ENCODE measurements at places on chromosomes 7 and 10.

DNA sequence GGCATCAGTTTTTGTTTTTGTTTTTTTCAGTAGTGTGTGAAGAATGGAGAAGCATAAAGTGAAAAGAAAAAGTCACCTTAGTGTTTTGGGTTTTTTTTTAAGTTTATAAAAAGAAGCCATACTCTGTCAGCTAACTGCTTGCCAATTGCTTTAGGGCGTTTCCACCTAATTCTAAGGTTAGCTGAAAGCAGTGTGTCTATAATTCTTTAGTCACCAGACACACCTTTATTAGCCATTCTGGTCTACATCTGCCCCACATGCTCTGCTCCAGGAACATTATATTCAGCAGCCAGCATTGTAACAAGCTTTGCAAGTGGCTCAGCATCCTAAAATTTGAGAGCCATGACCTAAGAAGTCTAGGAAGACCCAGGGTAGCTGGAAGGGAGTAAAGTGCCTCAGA lies 14.1 kb upstream of the SLC16A12 start:
- no peak for DNase-seq

DNA sequence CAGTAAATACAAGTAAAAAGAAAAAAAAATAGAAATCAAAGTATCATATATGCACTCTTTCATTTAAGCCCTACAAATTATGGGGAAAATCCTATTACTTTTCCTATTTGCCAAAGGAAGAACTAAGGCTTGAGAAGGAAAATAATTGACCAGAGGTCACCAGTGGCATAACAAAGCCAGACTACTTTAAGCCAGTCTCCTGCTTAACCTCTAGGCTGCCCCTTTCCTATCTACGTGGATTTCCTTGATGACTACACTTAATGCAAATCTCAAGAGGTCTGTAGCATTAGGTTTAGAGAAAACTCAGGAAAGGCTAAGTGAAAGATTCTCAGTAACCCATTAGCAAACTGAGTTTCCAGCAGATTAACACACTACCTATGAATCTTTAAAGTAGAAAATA lies 49.8 kb downstream of the TPK1 start:
- no peak for DNase-seq

GRCh38 chr7:4015996-4016395 lies 666.1 kb upstream of the FOXK1 start:
- DNase-seq: no peak

- DNase-seq: no peak
Measured at GRCh38 chr7:55304018-55304762, 60.9 kb upstream of the LANCL2 start.

- DNase-seq: no peak
Measured at GRCh38 chr7:153835103-153835502, 217.1 kb upstream of the DPP6 start.

DNA sequence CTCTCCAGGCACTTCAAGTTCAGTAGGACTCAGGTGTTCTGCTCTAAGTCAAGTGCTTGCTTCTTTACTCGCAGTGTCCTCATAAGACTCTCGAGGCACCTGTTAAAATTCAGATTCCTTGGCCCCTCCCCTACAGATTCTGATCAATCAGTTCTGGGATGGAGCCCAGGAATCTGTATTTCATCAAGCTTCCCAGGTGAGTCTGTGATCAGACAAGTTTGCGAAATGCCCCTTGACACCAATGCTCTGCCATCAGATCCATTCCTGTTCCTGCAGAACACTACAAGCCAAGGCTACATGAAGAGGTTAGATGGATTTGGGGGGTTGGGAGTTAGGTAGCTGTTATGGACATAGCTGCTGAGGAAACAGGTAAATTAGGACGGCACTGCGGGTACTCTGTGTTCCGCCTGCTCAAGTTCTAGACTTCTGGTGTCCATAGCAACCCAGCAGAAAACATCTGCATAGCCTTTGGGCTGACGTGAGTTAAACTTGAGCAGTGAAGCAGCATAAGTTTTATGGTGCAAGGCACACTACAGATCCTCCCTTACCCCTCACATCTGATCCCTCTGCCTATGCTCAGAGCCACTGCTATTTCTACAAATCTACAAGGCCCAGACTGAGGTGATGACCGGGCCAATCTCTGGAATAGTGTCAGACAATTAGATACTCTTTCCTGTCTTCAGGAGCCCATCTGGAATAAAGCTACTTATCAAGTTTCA lies 6.8 kb upstream of the NCOA4 start:
- DNase-seq: no peak

DNA sequence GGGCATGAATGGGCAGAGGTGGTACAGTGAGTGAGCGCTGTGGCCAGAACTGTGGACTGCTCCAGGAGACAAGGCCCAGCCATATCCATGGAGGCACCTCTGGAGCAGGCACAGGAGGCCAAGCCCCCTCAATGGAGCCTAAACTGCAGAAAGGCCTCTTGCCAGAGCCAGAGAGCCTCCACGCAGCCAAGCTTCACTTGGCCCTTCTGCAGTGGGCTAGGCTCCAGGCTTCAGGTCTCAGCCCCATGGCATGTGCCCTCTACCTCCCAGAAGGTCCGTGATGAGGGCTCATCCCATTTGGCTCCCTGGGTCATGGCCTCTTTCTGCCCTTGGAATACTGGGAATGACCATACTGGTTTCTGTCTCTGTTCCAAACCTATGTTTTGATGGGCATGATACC lies 8.9 kb downstream of the PDE1C start:
- no peak for DNase-seq

DNA sequence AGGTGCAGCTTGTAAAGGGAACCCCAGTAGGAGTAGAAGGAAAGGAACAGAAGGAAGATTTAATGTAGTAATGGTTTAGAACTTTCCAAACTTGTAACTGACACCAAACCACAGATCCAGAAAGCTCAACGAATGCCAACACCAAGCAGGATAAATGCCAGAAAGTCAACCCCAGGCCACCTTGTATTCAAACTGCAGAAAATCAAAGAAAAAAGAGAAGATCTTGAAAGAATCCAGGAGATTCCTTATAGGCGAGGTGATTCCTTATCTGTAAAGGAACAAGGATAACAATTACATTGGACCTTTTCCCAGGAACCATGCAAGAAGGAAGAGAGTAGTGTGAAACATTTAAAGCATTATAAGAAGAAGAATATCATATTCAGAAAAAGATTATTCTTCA lies 93.6 kb downstream of the NKX6-2 start:
- no peak for DNase-seq

DNA sequence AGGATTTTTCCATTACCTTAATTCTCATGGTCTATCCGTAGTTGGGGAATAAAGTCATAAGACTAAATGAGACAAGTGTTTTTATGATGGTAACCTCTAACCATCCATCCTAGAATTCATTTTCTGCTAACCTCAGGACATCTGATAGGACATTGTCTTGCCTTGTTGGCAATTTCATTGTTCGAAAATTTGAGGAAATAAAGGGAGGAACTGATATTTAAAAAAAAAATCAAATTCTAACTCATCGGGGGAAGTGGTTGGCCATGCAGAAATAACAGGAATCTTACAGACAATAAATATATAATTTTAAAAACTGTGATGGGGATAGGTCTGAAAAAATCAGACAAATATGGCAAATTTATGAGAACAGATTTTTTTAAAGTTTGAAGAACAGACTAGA lies 21.7 kb upstream of the RHOBTB1 start:
- DNase-seq: no peak

DNA sequence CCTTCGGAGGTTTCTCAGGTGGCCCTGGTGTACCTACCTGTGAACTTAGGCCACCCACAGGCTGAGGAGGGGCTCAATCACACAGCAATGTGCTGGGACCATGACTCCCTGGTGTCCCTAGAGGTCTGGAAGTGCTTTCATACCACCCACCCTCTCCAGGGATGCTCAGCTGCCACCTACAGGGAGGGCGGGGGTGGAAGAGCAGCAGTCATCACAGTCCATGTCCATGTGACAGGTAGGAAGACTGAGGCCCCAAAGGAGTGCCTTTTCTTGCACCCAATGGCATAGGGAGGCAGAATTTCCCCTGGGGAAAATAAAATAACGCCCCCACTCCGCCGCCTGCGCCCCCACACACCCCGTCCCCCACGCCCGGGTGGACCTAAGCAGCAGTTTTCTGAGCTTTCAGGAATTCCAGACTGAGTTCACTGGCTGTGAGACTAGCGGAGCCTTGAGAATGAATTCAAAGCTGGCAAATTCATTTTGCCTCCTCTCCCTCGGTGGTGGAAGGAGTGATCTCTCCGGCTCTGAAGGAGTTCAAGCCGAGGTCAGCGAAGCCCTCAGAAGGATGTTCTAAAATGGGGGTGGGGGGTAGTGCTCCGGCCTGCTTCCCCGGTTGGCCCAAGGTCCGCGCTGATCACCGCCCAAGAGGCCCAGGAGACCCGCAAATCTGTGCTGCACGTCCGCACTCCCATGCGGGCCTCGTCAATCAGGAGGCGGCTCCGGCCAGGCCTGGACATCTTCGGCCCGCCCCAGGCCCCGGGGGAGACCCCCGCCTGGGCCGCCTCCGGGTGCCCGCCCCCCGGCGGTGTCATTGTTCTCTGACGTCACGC lies 2.1 kb upstream of the ZMIZ1 start:
- no peak for DNase-seq

- no peak for DNase-seq
Measured at GRCh38 chr7:151483711-151483983, 36.0 kb downstream of the RHEB start.

- DNase-seq: no peak
Measured at GRCh38 chr7:891291-891690, 14.9 kb downstream of the GET4 start.

GRCh38 chr10:93615576-93616235 lies 3.4 kb downstream of the PDE6C start:
- DNase-seq: no peak

DNA sequence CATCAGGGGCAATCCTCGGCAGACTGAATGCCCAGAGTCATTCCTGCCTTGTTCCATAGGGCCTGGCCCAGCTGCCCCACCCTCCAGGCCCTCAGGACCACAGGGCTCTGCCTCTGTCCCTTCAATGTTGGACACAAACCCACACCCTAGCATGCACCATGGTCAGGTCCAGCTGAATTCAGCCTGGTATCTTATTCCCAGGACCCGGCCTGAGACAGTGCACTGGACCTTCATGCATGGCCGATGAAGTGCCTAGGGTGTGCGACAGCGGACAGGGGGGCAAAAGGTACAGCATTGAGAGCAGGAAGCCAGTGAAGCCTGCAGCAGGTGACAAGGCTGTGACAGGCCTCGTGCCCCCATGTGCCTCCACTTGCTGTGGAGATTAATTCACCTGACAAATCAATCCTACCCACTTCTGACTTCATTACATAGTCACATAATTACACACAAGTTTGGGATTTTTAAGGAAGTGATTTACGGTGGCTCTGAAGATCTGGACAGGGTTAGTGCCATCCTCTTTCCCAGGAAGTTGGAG lies 261.9 kb downstream of the GRID1 start:
- no peak for DNase-seq

DNA sequence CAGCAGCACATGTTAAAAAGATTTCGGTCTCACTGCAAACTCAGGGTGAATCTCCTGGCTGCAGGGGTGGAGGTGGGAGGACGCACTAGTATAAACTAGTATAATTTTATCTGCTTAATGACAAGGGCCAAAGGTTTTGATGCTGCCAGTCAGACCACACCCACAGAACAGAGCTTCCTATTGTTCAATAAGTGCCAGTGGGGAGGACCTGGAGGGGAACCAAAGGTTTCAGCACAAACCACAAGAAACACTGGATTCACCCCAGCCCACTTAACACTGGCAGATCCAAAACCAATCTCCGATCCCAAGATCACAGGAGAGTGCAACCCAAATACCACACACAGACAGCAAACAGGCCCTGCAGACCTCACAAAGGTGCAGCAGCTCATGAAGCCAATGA lies 6.6 kb downstream of the VOPP1 start:
- no peak for DNase-seq

DNA sequence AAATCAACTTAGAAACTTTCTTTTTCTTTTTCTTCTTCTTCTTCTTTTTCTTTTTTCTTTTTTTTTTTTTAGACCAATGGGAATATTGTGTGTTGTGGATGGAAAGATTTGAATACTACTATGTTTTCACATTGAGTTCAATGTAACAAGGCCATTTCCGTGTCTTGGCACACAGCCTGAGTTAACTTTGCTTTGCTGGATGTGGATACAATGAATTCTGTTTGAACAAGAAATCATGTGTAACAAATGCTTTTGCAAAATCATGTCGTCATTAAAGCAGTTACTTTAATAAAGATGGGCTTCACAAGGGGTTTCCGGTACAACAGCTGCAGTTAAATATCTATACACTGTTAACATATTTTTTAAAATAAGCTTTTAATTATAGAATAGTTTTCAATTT lies 13.5 kb upstream of the ENTPD1 start:
- DNase-seq: no peak

- no peak for DNase-seq
Measured at GRCh38 chr10:103835096-103836050, 20.0 kb downstream of the SH3PXD2A start.

DNA sequence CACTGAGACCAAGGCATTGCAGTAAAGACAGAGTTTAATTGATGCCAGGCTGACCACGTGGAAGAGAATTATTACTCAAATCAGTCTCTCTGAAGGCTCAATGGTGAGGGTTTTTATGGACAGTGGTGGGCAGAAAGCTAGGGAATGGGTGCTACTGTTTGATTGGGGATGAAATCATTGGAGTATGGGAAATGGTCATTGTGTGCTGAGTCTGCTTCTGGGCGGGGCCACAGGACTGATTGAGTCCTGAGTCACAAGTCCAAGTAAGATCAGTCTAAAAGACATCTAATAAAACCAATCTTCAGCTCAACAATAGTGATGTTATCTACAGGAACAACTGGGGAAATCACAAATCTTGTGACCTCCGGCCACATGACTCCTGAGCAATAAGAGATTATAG lies 868.4 kb downstream of the SORCS3 start:
- no peak for DNase-seq

- DNase-seq: no peak
Measured at GRCh38 chr7:155202106-155202871, 95.4 kb upstream of the INSIG1 start.

- no peak for DNase-seq
Measured at GRCh38 chr10:58322835-58323209, 12.0 kb upstream of the UBE2D1 start.

GRCh38 chr7:46153951-46154787 lies 233.1 kb upstream of the IGFBP3 start:
- no peak for DNase-seq

DNA sequence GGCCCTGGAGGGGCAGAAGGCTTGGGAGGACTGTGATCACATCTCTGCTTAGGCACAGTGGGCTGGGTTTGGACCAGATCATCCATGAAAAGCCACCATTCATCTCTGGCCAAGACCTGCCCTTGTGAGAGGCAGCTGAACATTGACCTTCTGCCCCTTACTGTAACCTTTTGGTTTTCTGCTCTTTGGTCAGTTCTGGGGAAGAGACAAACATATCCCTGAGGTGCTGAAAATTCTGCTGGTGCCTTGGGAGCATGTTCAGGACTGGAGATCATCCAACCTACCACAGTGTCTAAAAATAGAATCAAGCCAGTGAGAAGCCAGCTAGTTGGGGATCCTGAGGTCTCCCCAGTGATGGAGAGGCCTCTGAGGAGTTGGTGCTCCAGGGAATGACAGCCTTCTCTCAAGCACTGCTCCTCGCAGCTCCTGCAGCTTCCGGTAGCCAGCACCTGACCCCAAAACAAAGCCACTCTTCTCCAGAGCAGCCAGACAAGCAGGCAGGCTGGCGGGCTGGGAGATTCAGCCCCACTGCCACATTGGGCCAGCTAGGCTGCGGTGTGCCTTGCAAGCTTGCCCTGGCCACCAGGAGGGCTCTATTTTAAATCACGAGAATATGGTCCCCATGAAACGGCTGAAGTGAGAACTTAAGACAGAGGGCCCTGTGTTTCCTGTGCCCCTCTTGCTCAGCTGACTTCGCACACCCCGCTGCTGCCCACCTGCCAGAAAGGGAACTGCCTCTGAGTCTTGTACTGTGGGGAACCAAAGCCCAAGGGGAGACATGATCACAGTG lies 37.8 kb upstream of the UBE2H start:
- no peak for DNase-seq

- DNase-seq: no peak
Measured at GRCh38 chr10:61081301-61081700, 137.3 kb upstream of the RHOBTB1 start.
